ENCODE measurements at places on chromosomes 2 and 18. TPM values are rescaled to one million over a fixed set of nuclear protein-coding genes. Genes with fewer than 3 reads are reported as not detected.

Gene POTEC
- total RNA-seq, result not detected

GRCh38 chr2:216688731-216689340 lies 6.5 kb downstream of the IGFBP5 start:
- peaks cover 53% of the 10 kb centered on the region for H3K27me3 ChIP-seq
- H3K36me3 ChIP-seq, result no peaks in the 10 kb centered on the region
- H3K4me1 ChIP-seq, result peaks cover 15% of the 10 kb centered on the region
- no peak for DNase-seq

DNA sequence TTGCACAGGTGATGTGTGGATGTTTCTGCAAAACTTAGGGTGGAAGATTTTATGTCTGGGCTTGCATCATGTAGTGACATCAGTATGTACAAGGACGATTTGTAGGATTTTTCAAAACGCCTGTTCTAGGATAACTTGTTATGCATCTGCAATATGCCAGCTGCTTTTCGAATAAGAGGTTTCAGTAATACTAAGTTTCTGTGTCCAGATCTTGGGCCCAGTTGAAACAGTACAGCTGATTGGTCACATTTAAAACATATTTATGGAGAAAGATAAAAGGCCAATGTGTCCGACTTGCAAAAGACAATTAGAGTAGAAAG lies 1.2 kb downstream of the PTPN4 start:
- H3K36me3 ChIP-seq, result peaks cover 6% of the 10 kb centered on the region
- H3K27me3 ChIP-seq, result no peaks in the 10 kb centered on the region
- H3K4me1 ChIP-seq, result peaks cover 50% of the 10 kb centered on the region

GRCh38 chr2:133378928-133379549 lies 189.2 kb downstream of the NCKAP5 start:
- H3K36me3 ChIP-seq, result no peaks in the 10 kb centered on the region
- H3K27ac ChIP-seq, result no peak overlapping the region
- no peak overlapping the region for H3K4me3 ChIP-seq
- no peaks in the 10 kb centered on the region for H3K4me1 ChIP-seq
- peaks cover 3% of the 10 kb centered on the region for H3K27me3 ChIP-seq
- no peak for DNase-seq

GRCh38 chr2:145750144-145750543 lies 1230.2 kb upstream of the ZEB2 start:
- no peaks in the 10 kb centered on the region for H3K36me3 ChIP-seq
- DNase-seq, result no peak
- H3K27ac ChIP-seq, result no peak overlapping the region
- H3K4me3 ChIP-seq, result no peak overlapping the region
- H3K27me3 ChIP-seq, result peaks cover 4% of the 10 kb centered on the region
- peaks cover 10% of the 10 kb centered on the region for H3K4me1 ChIP-seq

Data from activated naive CD8-positive, alpha-beta T cell treated with anti-CD3 and anti-CD28 coated beads for 36 hours (primary cell).